Calu3 (cell line): ENCODE measurements at places on chromosomes 12 and 14.
A peak's percentile ranks its signal among the peaks of the same experiment; 100 is the strongest.

DNA sequence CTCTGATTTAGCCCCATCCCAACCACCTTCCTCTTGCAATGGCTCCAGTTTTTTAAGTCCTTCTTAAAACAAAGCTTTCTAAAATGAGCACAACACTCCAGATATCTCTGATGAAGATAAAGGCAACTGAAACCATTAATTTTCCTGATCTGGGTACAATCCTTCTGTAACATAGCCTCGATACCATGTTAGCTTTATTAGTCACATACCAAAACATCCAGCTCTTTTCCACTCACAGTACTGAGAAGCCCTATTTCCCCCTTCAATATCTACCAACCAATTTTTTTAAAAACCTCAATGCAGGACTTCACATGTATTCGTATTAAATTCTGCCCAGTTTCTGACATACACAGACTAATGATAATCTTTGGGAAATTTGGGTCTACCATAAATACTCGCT is 105.9 kb downstream of the MED13L start:
- no peak for DNase-seq

- peak; percentile 68 for DNase-seq
Measured at GRCh38 chr12:122951406-122951805, 14.9 kb downstream of the ABCB9 start.

DNA sequence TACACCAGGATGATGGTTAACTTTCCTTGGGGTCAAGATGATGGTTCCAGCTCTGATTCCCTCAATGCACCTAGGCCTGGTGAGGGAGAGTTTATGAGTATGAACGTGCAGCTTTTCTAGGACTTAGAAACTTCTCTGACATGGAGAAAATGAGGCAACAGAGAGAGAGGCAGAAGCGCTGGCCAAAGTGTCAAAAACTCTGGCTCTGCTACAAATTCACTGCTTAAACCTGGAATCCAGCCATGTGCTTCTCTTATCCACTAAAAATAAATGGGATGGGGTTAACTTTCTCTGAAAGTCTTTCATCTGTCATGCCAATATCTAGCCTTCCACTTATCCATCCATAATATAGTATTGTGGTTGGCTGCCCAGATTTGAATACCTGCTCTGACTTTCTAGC is 568.7 kb downstream of the MED13L start:
- DNase-seq = no peak

DNA sequence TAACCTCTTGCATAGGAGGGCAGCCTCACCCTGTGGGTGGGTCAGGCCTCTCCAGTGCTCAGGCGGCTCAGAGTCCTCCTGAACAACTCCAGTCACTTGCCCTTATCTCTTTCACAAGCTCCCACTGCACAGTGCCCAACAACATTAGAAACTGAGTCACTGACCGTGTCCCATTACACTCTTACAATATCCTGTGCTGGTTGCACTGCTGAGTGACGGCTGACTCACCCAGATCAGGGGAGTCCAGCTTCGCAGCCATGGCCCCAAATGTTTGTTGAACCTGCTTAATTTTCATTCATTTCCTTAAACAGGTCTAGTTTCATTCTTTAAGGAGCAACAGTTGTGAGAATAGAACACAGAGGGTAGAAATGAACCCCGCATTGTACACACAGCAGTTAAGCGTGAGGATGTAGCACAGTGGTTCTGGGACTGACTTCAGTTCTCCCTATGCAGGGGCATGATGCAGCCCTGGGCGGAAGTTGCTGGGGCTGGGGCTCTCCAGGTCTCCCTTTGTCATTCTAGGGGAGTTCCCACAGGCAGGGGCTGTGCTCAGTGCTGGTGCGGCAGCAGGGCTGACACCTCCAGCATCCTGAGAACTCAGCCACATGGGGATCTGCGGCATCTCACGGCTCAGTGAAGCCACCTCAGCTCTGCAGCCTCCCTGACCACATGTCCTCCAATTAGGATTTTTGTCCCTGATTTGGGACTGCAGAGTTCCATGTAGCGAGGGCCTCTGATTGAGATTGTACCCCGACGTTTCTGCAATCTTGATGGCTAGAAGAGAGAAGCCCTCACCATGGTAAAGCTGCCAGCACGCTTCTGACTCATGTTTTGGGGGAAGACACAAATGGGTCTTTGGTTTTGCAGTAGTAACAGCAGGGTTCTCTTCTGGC is 16.1 kb downstream of the GPR68 start:
- DNase-seq = no peak

GRCh38 chr14:70156592-70156991 is 32.2 kb downstream of the SLC8A3 start:
- DNase-seq = no peak
